Choroid plexus epithelial cell (primary cell): ENCODE measurements at places on chromosomes 5 and 9.
A peak's percentile ranks its signal among the peaks of the same experiment; 100 is the strongest.

DNA sequence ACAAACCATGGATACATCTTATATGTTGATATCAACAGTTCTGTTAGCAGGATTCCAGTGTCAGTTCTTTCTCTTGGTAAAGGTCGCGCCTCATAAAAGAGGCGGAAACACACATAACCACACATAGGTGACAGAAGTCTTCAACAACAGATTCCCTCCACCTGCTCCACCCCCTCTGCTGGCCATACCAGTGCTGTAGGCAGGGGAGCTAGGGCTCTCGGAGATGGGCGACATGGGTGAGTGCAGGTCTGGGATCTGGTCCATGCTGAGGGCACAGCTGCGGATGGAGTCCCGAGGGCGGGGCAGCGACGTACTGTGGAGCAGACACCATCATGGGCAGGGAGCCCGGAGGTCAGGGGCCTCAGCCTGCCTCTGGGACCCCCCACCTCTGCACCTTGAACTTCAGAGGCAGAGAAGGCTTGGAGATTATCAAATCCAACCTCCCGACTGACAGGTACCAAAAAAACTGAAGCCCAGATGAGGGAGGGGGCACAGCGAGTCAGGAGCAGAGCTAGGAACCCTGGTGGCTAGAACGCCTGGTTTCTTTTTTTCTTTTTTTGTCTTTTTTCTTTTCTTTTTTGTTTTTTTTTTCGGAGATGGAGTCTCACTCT, 12.0 kb upstream of the TOR2A start:
- DNase-seq = no peak

GRCh38 chr5:16467363-16468219, 2.0 kb upstream of the ZNF622 start:
- peak; percentile 80 for DNase-seq

GRCh38 chr9:10014889-10015288, 597.9 kb downstream of the PTPRD start:
- DNase-seq = no peak

GRCh38 chr5:32916648-32917047, 205.5 kb downstream of the NPR3 start:
- DNase-seq = peak; percentile 67

GRCh38 chr9:32698706-32699277, 63.3 kb upstream of the TAF1L start:
- no peak for DNase-seq

- no peak for DNase-seq
These were observed 5.2 kb downstream of the SLC31A2 start for GRCh38 chr9:113155911-113156588.

- peak; percentile 43 for DNase-seq
These were observed 7.1 kb upstream of the DMXL1 start for GRCh38 chr5:119063579-119064379.

DNA sequence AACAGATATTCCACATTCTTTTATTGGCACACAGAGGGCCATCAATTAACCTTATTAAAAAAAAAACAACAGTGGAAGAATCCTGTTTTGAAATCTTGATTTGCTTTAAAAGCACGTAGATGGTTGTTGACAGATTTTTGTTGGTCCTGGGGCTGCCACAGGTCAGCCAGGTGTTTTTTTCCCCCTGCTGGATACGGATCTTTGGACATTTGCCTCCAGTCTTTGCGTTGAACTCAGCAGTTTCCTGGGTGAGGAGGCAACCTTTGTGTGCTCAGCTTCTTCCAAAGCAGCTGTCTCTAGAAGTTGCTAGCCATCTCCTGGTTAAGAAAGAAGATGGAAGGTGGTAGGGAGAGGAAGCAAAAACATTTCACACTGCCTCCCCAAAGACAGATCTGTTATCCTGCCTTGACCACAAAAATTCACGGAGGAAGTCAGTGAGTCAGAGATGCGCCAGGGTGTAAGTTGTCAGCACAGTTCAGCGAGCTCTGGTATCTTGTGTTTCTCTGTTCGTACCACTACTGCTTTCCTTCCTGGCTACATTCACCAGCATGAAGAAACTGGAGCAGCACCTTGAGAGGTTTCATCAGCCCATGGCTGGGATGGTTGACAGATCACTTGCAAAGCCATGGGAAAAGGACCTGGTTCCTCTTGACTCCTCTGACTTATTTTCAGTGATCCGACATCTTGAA, 207.3 kb downstream of the ARHGAP26 start:
- peak; percentile 98 for DNase-seq

DNA sequence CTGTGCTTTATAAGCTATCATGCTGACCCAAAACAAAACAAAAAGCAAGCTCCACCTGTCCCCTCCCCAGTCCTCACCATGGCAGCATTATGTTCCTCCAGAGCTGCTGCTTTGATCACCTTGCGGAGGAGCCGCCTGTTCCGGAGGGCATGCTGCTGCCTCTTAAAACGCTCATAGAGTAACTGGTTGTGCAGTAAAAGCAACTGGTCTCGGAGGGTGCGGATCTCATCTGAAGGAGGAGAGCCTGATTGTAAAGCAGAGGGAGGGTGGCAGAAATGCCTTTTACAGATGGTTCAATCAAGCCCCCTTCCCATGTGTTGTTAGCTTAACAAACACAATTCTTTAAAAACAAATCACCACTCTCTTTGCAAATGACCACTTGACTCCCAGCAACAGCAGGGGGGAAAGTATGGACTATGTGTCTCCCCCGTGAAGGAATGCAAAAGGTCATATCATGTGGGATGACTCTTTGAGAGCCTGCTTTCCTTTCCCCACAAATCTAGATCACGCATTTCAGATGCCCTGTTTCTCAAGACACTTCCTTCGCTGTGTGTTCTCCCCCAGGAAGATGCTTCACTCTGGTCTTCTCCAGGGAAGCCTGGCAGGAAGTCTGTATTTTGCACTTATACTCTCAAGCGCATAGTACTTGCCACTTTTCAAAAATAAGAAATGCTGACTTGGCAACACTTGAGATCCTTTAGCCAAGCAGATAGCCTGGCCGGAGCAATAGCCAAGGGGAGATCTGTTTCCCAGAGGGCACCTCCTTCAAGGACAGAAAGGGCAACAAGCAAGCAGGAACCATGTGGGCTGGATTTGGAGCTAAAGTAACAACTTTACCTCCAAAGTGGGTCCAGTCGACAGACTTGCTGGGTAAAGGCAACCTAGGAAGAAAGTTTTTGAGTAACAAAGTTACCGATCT, 25.1 kb downstream of the SPACA9 start:
- peak; percentile 74 for DNase-seq

- DNase-seq = no peak
These were observed 40.2 kb downstream of the MEF2C start for GRCh38 chr5:88842784-88843183.

DNA sequence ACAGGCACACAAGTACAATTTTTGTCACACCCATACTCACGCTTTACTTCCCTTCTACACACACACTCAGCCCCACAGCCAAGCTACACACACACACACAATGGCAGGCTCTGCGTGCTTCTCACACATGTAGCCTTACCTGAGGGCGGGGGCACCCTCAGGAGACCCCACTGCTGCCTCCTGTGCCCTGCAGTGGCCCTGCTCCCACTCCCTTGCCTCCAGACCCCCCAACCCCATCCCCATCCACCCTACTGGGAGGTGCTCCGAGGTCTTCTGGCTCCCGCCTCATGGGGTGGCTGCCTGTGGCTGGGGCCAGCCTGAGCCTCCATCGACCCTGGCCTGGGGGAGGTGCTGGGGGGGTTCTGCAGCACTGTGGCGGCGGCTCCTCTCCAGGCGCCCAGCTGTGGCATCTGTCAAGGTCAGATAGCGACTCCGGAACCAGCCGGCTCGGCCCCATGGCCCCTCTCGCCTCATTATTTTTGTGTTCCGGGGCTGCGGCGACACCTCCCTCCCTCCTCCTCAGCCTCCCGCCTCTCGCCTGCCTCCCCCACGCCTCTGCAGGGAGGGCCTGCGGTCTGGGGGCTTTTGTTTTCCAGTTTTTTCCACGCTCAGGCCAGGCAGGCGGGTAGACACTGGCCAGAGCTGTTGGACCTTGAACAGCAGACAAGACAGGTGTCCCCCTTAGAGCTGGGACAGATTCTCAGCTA, 21.7 kb downstream of the CXXC5 start:
- DNase-seq = no peak

GRCh38 chr9:98838868-98839565, 31.5 kb downstream of the GALNT12 start:
- no peak for DNase-seq

- DNase-seq = no peak
These were observed 117.3 kb upstream of the CDH12 start for GRCh38 chr5:22970491-22970890.

DNA sequence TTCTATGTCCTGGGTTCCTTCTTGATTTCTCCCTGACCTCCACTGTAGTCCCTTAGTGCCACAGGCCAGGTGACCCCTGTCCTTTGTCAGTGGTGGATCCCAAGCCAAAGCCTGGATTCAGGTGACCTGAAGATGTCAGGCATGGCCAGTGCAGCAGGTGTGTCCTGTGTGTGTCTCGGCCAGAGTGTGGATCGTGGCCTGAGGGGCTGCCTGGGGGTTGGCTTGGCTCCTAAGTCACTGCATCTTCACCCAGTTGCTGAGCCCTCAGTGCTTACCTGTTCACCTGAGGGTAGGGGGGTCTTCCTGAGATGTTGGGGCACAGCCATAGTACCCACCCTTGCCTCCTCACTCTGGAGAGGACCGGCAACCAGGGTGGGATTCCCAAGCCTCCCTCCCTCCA, 61.8 kb upstream of the PITX1 start:
- DNase-seq = no peak

DNA sequence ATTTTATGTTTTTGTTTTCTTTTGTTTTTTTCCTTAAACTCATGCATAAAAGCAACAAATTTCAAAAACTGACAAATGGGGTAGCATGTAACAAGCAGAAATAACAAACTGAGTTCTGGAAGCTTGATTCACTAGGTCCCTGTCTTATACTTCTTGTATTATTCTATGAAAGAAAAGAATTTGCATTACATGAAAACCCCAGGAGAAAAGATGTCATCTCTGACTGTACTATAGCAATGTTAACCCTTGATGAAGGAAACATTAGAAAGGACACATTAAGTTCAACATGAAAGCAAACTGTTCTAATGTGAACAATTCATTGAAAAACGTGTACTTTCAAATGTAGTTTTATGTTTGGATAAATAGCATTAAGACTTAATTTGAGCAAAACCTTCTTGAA, 9.2 kb downstream of the RAB14 start:
- DNase-seq = no peak

- DNase-seq = peak; percentile 39
These were observed 16.3 kb downstream of the TNFSF8 start for GRCh38 chr9:114914139-114914538.

DNA sequence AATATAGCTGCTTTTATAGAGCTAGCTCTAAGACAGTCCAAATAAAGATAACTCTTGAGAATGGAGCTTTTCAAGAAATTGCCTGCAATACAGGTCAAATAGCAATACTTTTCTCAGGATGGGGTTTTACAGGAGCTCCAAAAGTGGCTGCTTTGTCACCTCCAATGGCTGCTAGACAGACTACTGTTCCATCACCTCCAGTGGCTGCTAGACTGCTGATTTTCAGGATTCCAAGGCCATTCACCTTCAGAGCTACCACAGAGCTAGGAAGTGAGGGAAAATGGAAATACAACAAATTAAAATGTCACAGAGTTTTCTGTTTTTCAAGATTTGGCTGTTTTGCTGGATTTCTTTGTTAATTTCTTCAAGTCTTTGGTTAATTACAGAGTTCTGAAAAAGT, 8.5 kb upstream of the ITGA1 start:
- no peak for DNase-seq

DNA sequence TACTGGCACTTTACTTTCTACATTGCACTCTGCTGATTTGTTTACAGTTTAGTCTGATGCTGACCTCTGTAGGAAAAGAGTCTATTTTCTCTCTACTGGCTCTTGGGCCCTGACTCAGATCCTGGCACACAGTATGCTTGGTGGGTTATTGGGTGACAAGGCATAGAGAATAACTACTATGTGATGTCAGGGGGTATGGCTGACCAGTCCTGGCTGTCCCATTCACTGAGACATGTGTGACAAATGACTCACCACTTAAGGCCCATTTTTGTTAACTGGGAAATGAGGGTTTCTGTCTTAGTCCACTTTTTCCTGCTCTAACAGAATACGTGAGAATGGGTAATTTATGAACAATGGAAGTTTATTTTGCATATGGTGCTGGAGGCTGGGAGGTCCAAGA, 66.4 kb downstream of the DAPK1 start:
- DNase-seq = no peak

- no peak for DNase-seq
These were observed at the start of gene CCL19 for GRCh38 chr9:34690983-34691935. Gene CCL19 (minus strand): TSS chr9:34691276. CDS start chr9:34691139, 137 bp downstream.

DNA sequence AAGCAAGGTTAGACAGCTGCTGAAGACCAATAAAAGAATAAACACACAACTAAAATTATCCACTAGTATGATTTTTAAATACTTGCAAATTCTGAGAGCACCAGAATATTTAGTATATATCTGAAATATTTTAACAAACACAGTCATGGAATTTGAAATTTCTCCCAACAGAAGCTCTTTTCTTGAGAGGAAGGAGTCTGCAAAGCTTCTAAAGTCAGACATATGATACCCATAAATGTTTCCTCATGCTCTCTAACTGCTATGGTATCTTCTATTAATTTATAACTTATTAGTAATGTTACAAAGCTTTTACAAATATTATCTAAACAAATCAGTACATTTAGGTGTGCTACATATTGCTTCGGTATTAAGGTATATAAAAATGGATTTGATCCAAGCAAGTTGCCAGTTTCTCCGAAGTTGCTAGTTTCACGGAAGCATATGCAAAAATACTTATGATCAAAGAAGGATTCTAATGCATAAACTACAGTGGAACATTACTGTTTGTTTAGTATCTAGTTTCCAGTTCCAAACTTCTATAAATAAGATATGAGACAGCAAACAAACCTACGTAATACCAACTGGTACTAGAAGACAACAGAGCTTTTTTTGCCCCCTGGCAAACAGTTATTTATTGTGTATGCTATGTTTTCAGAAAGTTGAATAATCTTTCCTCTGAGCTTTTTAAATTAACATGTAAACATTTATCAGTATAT, 22.0 kb downstream of the FNIP1 start:
- DNase-seq = no peak

DNA sequence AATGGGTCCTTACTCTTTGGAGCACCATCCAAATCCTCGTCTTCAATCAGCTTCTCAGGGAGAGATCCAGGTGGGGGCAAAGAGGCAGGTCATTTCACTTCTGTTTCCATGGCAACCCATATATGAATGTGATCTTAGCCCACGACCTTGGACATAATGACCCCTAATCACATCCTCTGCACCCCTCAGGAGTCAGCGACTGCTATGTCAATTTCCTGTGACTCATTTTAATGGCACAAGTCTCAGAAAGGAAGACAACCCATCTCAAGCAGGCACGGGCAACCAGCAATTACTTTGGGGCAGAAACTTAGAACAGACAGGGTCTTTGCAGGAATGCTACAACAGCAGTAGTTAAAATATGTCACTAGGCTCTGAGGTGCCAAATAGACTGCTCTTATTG, 591.2 kb downstream of the TLR4 start:
- no peak for DNase-seq

GRCh38 chr5:95824747-95825146, 2.2 kb upstream of the GLRX start:
- DNase-seq = no peak

GRCh38 chr9:125538092-125538473, 168.9 kb downstream of the MAPKAP1 start:
- DNase-seq = peak; percentile 95
